ENCODE measurements at places on chromosomes 16 and 17.

- DNase-seq, result peak; percentile 22
These were observed 22.5 kb upstream of the CMTR2 start for GRCh38 chr16:71311553-71312158.

- peak; percentile 57 for DNase-seq
These were observed 7.4 kb upstream of the TMEM220 start for GRCh38 chr17:10737168-10737622.

- no peak for DNase-seq
These were observed 3.5 kb upstream of the SRRM2 start for GRCh38 chr16:2748757-2749455.

DNA sequence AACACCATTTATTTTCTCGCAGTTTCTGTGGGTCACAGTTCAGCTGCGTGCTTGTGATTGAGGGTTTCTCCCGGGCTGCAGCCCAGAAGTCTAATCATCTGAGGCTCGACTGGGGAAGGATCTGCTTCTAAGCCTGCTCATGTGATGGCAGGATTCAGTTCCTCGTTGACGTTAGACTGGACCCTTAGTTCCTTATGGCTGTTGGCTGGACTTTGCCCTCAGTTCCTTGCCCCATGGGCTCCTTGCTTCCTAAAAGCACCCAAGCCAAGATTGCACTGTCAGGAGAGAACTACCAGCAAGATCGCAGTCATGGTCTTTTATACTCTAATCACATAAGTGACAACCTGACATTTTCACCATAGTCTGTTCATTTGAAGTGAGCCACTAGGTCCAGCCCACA is 250.0 kb downstream of the PRKCA start:
- DNase-seq, result no peak

DNA sequence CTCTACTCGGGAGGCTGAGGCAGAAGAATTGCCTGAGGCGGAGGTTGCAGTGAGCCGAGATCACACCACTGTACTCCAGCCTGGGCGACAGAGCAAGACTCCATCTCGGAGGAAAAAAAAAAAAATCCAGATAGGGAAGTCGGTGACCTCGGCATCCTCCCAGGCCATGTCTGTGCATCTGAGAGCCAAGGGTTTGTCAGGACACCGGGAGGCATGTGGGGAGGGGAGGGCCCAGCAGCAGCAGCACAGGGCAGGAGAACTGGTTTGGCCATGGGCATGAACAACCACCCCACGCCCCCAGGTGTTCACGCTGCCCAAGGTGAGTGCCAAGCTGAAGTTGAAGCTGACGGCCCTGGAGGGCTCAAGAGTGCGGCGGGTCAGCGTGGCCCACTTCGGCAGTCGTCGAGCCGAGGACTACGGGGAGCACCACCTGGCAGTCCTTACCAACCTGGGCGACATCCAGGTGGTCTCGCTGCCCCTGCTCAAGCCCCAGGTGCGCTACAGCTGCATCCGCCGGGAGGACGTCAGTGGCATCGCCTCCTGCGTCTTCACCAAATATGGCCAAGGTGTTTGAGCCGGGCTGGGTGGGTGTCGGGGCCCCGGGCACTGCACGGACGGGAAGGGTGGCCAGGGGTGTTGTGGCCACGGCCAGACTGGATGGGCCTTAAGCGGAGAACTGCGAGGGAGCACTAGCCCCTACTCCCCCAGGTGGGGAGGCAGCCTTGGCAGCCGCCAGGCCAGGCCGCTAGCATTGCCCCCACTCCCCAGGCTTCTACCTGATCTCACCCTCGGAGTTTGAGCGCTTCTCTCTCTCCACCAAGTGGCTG is 14.7 kb upstream of the MYO15B start:
- DNase-seq, result no peak

DNA sequence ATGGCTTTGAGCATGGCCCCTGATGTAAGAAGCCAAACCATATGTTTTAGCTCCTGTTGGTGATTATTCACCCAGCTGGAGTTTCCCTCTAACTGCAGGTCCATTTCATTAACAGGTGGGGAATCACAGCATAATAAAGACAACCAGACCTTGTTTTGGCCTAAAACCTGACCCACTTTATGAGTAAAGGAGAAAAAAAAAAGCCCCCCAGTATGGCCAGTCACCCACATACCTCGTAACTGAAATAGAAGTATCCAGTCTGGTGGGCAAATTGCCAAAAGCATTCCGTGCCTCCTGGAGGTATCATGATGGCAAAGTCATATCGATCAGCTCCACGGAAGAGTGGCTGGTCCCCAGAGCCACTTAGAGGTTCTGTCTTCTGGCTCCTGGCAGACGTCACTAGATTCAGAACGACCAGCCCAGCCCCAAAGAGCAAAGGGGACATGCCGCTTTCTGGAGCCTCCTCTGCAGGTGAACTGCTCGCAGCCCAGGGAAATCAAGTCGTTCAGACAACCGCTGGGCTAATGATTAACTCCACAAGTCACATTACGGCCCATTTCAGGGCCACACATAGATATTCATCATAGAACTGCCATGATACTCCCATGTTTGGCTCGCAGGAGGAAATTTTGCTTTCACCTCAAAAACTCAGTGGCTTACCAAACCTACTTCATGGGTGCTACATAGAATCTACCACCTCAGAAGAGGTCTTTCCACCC is at the start of gene TMED6:
Gene TMED6, minus strand, starts transcription at position 478 of the 719 bp plus-strand sequence. Its CDS starts 33 bp downstream, at position 445.
- DNase-seq, result no peak

DNA sequence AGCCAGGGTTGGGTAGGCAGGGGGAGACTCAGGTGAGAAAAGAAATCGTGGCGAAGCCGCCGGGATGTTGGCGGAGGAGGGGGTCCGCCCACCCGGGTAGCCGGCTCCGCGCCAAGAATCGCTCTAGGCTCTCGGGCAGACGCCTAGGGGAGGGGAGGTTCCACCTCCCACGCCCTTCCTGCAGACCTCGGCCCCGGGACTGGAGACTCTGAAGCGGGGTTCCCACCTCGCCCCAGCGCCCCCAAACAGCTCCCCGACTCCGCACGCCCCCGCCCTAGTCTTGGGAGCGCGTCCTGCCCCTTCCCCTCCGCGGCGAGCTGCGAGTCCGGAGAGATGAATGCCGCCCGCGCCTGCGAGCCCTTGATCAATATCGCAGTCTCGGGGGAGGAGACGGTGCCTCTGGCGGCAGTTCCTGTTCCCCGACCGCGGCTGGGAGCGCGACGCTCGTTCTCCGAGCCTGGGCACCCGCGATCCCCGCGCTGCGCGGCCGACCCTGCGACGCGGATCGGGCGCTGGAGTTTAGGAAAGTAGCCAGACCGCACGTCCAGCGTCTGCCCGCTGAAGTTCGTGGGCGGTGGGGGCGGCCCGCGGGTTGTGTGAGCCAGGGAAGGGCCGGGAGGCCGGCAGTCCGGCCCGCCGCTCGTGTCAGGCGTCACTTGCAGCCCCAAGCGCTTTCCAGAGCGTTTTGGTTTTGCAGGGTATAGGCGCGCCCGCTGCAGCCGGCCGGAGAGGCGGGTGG is 790 bp downstream of the CRHR1 start:
- peak; percentile 49 for DNase-seq

- DNase-seq, result no peak
These were observed 90.6 kb downstream of the AMFR start for GRCh38 chr16:56334761-56335160.

GRCh38 chr16:89131783-89132182 is 38.1 kb downstream of the ACSF3 start:
- no peak for DNase-seq

GRCh38 chr16:13660807-13661206 is 259.1 kb upstream of the ERCC4 start:
- no peak for DNase-seq

All from CD4-positive, alpha-beta T cell treated with Interleukin-6 for 4 hours (primary cell).